ENCODE measurements at places on chromosomes 1 and 21.

GRCh38 chr1:151989211-151989862, 4.3 kb downstream of the S100A10 start:
- no peak for DNase-seq

GRCh38 chr1:41758904-41759548, 159.7 kb downstream of the HIVEP3 start:
- DNase-seq, result no peak

DNA sequence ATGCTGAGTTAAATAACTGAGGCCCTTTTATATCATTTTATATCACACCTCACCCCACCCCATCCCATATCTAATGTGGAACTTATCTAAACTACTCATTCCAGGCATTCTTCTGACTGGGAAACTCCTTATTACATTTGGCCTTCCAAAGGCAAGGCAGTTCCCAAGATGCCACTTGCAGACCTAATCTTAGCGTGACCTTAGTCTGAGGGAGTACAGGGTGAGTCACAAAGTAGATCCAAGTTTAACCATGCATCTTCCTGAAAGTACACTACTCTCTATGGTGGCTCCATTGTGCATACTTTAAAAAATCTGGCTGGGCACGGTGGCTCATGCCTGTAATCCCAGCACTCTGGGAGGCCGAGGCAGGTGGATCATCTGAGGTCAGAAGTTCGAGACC, 353.6 kb upstream of the C1orf87 start:
- DNase-seq, result no peak

GRCh38 chr1:161164901-161165610, 1.2 kb upstream of the PPOX start:
- DNase-seq, result no peak

DNA sequence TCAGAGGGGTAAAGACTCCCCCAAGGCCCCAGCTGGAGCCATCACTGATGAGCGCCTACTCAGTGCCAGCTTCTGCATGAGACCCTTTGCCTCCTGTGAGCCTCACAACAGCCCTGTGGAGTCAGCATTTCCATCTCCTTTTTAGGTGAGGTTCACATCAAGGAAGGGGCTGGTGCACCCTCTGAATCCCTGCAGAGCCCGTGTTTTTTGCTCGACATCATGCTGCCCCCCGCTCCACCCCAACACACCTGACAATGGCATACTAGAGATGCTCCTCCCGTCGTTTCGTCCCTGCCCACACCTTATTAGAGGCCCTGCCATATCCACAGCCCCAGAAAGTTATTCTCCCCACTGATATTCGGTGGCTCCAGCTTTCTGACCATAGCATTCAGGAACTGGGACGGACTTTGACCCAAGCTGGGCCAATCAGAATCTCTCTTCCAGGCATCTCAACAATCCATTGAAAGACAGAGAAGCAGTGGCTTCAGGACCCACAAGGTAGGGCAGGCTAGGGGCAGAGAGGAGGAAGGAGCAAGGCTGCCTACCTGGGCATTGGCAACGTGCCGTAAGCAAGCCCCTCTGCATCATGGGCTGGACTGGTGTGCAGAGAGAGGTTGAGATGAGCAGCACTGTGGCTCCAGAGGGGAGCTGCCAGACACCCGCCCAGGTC, 32.7 kb downstream of the EPHA10 start:
- DNase-seq, result no peak

DNA sequence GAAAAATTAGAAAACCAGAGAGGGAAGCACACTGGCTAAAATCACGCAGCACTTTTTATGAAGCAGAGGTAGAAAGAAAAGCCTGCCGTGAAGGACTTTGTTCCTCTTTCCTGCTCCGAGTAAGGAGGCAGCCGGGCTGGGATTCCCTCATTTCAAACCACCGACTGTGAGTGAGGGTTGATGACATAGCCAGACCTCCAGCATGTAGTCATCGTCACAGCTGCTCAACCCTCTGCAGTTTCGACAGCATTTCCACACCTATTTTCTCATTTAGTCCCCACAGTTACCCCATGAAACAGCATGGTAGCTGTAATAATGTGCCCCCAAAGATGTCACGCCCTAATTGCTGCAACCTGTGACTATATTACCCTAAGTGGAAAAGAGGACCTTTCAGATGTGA, 35.3 kb downstream of the FCRL5 start:
- DNase-seq, result no peak

DNA sequence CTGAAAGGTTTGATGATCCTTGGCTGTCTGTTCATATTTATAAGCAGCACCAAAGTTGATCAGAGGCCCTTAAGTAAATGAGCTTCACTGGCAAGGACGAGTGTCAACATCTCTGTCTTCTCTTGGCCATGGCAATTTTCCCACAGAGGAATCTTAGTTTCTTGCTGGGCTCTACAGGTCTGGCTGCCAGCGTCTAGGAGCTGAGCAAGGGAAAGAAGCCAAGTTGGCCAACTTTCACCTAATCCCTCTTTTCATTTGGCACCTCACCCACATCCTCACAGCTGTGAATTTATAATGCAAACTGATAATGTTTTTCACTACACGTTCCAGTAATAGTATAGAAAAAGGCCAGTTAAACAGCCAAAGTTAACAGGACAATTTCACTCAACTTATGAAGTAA, 99.0 kb upstream of the LBR start:
- no peak for DNase-seq

- DNase-seq, result no peak
These were observed 354.9 kb upstream of the ADAMTS5 start for GRCh38 chr21:27321791-27322190.

- DNase-seq, result no peak
These were observed 37.9 kb upstream of the MPZL1 start for GRCh38 chr1:167683641-167684502.

DNA sequence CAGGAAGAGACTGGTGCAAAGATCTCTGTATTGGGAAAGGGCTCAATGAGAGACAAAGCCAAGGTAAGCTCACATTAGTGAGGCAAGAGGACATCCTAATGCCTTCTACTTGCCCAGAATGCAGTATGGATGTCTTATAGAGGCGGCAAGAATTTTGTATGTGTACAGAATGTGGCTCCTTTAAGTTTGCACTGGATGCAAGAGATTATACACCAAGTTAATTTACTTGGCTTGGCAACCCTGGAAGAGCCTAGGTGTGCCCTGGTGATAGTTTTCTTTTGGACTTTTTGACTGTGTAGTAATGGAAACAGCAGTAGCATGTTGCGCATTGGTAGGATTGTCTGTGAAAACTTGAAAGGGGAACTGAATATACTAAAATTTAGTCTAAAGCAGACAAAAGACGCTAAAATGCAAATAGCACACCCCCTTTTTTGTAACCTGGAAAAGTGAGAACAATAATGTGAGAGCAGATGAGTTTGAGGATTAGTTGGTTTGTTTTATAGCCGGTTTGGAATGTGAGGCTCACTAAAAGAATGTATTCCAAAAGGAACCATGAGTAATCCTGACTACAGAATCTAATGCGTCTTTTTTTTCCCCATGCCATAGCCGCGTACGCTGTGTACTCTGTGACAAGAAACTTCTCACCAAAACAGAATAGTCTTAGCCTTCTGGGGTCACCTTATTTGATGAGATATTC, 18.1 kb downstream of the KHDRBS1 start:
- DNase-seq, result no peak

- no peak for DNase-seq
These were observed 29.1 kb upstream of the PLA2G4A start for GRCh38 chr1:186799689-186800054.

DNA sequence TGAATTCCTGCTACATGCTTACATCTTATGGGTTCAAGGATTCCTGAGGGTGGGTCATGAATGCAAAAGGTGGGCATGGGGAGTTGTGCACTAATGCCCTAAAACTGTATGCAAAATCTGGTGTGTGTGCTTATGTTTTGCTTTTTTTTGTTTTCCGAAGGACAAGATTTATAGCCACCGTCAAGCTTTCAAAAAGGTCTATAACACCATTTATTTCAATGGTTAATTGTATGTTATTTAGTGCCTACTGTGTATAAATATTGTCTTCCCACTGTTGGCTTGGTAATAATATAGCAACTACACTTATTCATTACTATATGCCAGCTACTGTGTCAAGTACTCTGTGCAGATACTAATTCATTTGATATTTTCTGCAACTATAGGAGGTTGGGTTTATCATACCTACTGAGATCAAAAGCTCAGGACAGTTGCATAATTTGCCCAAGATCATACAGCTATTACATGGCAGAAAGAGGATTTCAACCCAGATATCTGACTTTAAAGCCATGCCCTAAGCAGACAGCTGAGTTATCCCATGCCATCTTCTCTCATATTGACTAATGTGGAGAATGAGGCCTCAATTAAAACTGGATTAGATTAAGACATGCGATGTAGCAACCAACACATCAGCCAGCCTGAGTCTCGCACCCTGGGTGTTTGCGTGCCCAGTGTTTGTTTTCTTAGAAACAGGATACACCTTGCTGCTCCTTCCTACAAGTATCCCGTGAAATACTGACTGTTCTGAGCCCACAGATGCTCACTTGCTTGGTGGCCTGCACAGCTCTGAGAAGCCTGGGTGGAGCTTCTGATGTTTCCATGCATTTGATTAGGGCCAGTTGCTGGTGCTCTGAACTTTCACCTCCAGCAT, 34.6 kb downstream of the GADD45A start:
- no peak for DNase-seq

- DNase-seq, result peak; percentile 58
These were observed 13.5 kb downstream of the ADAMTSL4 start for GRCh38 chr1:150562446-150563339.

DNA sequence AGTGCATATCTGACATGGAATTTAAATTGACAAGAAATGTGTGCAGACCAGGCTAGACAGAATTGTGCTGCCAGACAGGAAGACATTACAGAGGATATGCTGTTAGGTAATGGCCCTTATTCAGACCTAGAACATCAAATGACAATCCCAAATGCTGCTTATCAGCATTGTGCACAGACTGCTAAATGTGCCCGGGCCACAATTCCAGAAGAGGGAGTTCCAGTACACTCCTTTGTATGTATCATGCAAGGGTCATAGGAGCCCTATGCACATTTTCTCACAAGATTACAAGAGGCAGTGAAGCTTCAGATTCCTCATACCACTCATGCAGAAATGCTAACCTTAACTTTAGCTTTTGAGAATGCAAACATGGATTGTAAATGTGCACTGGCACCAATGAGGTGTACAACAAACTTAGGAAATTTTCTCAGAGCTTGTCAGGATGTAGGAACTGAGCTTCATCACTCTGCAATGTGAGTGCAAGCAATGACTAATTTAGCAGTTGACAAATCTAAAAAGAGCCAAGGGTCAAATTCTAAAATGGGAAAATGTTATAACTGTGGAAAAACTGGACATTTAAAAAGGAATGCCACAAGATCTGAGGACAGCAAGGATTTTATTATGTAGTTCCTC, 273.5 kb downstream of the COL11A1 start:
- DNase-seq, result no peak

DNA sequence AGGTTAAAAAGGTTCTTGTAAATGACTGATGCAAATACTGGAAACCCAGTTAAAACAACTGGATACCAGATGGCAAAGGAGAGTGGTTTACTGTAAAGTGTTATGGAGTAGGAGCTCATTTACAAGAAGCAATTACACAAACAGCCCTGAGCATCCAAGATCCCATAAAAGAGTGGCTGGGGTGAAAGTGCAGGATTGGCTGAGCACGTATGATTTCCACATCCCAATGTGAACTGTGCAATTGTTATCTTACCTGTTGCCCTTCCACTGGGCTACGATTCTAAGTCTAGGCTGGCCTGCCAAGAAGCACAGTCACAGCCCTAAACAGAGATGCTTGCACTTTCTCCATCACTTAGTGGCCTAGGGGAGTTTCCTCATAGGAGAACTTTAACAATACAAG, 277.6 kb upstream of the RUNX1 start:
- DNase-seq, result no peak

- DNase-seq, result no peak
These were observed 226.4 kb downstream of the DSCAM start for GRCh38 chr21:40620386-40621145.

GRCh38 chr21:32303385-32303784, 4.7 kb downstream of the MRAP start:
- DNase-seq, result no peak

DNA sequence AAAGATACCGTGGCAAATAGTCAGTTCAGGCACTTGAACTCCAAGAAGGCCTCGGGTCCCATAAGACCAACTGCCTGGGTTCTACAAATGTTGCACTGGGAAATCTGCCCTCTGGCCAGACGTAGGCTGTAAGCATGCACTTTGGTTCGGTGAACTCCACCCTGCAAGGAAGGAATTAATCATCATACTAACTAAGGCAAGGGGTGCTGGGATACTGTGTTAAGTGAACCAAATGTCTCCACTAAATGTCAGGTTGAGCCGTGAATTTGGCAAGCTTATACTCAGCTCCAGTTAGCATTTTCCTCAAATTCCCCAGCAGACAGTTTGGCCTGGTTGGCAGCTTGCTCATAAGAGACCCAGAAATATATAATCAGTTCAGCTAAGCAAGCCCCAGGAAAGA, 385.9 kb downstream of the GPATCH2 start:
- DNase-seq, result no peak

DNA sequence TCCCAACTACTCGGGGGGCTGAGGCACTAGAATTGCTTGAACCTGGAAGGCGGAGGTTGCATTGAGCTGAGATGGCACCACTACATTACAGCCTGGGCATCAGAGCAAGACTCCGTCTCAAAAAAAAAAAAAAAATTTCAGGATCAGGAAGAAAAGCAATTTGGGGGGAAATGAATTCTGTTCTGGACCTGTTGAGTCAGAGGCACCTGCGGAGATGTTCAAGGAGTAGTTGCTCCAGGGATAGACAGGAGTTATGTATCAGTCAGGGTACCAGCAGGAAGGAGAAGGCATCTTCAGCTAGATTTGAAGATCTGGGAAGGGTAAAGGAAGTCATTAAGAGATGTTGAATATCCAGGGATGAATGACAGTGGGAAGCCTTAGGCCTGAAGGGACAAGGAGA, 2.9 kb upstream of the RHBDL2 start:
- DNase-seq, result no peak

GRCh38 chr1:172147541-172147940, 272.9 kb upstream of the C1orf105 start:
- DNase-seq, result no peak

- no peak for DNase-seq
These were observed 8.4 kb downstream of the TRAF5 start for GRCh38 chr1:211334986-211335385.

DNA sequence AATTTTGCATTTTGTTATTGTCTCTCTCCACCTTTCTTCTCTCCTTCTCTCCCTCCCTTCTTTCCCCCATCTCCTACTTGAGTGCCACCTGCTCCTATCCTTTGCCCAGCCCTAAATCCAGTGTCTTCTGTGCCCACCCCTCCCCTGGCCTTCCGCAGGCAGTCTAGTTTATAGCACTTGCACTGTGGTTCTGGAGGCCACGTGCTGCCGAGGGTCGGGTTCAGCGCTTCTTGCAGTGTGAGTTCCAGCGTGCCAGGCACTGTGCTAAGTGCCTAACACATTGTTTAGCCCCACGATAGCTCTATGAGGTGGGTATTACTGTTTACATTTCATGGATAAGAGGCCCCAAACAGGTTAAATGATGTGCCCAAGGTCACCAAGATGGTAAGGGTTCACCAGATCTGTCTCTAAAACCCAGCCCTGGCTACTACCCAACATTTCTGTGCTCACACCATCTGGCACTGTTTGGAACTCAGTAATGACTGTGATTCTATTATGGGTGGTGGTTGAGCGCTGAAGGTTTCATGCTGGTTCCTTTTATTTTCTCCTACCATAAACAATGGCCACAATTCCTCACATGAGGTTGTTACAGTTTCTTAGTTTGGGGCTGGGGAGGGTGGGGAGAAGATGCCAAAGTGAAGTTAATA, 14.1 kb upstream of the ATP1A4 start:
- no peak for DNase-seq

GRCh38 chr1:67211589-67212563, 45.6 kb downstream of the IL23R start:
- no peak for DNase-seq

GRCh38 chr1:67629370-67630075, 55.5 kb upstream of the GADD45A start:
- no peak for DNase-seq
